ENCODE measurements at places on chromosomes 13 and 19. TPM values are rescaled to one million over a fixed set of nuclear protein-coding genes. Genes with fewer than 3 reads are reported as not detected.

KMT2B gene
- total RNA-seq, result 12.8 TPM

GJA3 gene
- total RNA-seq, result 17.6 TPM

ZNF296 gene
- total RNA-seq, result not detected

TRMT1 gene
- 19.6 TPM for total RNA-seq

NLRP12 gene
- 0.22 TPM for total RNA-seq

GPR4 gene
- total RNA-seq, result 5.1 TPM

F10 gene
- 3.5 TPM for total RNA-seq

PTGER1 gene
- not detected for total RNA-seq

IFNL1 gene
- not detected for total RNA-seq

DNA sequence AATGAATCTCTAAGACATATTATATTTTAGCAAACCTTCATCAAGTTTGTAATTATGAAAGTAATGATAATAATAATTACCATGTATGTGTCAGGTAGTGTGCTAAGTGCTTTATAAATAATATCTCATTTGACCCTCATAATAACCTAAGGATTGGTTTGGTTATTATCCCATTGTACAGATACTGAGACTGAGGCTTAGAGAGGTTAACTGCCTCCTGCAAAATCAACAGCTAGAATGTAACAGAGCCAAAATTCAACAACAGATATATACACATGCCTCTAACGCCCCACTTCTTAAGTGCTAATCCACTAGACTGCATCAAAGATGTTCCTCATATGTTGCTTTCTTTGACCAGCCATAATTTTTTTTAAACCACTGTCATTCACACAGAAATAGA, 140.8 kb downstream of the ZAR1L start:
- DNase-seq, result no peak

- DNase-seq, result no peak
Observed at GRCh38 chr13:69912630-69913029, 195.0 kb upstream of the ATXN8OS start.

- DNase-seq, result no peak
Observed at GRCh38 chr19:55284405-55285058, 735 bp downstream of the BRSK1 start.

GRCh38 chr19:10998045-10998533, 37.3 kb downstream of the SMARCA4 start:
- no peak for DNase-seq

- no peak for DNase-seq
Observed at GRCh38 chr13:32897296-32897695, 118.9 kb upstream of the KL start.

GRCh38 chr19:48975947-48976847, 11.1 kb downstream of the FTL start:
- DNase-seq, result no peak

DNA sequence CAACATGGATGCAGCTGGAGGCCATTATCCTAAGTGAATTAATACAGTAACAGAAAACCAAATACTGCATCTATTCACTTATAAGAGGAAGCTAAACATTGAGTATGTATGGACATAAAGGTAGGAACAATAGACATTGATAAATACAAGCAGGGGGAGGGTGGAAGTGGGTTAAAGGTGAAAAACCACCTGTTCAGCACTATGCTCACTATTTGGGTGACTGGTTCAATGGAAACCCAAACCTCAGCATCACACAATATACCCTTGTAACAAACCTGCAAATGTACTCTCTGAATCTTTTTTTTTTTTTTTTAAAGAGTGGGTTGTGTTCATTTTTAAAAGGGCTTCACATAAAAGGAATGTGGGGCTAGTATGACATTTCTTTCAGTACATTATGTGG, 26.9 kb upstream of the CPB2 start:
- no peak for DNase-seq

DNA sequence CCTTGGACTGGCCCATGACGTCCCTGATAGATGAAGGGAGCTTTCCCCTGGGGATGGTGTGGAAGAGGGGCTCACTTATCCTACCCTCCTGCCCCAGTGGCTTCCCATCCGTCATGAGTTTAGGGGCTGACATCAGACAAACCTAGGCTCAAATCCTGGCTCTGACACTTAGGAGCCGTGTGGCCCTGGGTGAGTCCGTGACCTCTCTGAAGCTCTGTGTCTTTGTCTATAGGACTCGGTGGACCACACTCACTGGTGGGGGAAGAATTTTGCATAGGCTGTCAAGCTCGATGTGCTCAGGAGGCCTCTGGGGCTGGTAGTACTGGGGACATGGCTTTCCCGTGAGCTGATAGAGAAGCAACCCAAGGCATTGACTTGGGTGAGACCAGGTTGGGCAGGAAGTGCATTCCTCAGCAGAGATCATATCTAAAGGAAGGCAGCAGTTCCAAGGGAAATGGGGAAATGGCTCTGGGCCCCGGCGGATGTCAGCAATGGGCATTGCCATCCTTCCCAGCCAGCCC, 17.4 kb upstream of the AP1M2 start:
- peak; percentile 31 for DNase-seq

- DNase-seq, result no peak
Observed at GRCh38 chr19:50401605-50402450, 16.9 kb upstream of the SPIB start.

DNA sequence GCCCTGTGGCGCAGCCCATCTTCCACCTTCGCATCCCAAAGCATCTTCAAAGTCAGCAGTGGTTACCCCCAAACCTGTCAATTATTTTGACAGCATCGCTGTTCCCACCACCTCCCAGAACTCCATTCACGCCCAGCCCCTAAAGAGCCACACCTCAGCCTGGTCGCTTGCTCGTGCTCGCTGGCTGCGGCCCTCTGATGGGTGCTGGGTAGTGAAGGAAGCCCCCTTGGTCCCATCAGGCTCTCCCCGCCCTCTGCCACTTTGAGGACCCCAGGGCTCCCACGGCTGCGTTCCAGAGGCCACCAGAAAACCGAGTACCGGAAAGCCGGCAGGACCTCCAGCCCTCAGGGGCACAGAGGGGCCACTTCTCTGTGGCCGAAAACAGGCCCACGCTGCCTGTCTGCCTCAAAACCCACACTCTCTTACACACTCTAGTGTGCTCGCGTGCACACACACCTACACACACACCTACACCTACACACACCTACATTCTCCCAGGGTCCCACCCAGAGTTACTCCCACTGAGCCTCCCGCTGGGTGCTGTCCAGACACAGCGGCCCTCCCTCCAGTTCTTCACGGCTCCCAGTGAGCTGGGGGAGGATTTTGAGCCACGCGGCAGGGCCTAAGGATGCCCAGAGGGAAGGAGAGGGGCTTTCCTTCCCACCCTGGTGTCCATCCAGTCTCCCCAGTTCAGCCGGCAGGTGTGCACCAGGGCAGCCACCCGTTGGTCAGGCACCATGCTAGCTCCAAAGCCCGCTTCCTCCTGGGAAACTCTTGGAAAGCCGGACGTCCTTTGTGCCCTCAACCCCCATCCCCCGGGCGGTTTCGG, 1.9 kb downstream of the VSTM2B start:
- no peak for DNase-seq

Measured in left ventricle myocardium inferior (tissue), 1 donor.